Bronchial epithelial cell (primary cell): ENCODE measurements at places on chromosomes 12 and 14. TPM values are rescaled to one million over a fixed set of nuclear protein-coding genes. Genes with fewer than 3 reads are reported as not detected.

- DNase-seq = peak; percentile 47
Observed at GRCh38 chr12:126667339-126667738, 1599.6 kb upstream of the TMEM132C start.

- peak; percentile 42 for DNase-seq
Observed at GRCh38 chr12:91617818-91618217, 435.2 kb upstream of the DCN start.

- no peak for DNase-seq
Observed at GRCh38 chr12:124884587-124885438, 21.1 kb upstream of the SCARB1 start.

DNA sequence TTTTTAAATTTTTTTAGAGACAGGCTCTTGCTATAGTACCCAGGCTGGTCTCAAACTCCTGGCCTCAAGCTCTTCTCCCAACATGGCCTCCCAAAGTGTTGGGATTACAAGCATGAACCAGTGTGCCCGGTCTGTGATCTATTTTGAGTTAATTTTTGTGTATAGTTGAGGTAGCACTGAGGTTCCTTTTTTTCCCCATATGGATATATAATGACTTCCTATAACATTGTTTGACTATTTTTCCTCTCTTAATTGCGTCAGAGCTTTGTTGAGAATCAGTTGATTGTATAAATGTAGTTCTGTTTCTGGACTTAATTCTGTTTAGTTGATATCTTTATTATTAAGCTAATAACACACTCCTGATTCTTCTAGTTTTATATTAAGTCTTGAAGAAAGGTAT, 8.6 kb upstream of the M6PR start:
- no peak for DNase-seq

DNA sequence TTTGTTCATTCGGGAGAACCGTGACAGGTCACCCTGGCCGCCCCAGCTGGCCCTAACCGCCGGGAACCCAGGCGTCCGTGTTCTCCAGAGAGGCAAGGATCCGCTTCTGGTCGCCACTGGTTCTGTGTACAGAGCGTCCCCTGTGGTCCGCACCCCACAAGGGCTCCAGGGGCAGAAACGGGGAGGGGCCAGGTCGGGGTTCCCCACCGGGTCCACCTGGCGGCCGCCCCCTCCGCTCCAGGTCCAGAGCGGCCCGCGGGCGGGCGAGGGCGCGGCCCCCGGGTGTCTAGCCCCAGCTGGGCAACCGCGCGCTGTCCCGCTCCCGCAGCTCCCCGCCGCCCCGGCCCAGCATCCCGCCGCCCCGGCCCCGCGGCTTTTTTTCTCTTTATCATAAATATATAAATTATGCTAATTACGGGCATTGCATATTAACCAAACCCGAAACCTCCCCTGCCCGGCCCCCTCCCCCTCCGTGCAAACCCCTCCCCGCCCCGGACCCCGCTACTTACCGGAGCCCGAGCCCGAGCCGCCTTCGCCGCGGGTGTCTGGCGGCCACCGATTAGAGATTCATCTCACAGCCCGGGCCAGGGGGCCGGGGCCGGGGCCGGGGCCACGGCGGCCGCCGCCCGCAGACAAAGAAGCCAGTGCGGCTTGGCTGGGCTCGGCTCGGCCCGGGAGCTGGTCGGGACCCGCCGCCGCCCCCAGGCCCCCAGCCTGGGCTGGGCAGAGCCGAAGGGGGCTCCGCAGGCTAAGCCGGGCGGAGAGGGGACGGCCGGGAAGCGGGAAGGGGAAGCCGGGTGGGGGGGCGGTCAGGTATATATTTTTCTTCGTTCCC, 512 bp downstream of the POU6F1 start:
- no peak for DNase-seq

GRCh38 chr14:57492859-57493258, 798 bp downstream of the CCDC198 start:
- peak; percentile 54 for DNase-seq

GRCh38 chr12:104216521-104216924, 944 bp downstream of the TXNRD1 start:
- DNase-seq = no peak

GRCh38 chr14:36129181-36129580, 47.3 kb downstream of the PTCSC3 start:
- DNase-seq = peak; percentile 91

DNA sequence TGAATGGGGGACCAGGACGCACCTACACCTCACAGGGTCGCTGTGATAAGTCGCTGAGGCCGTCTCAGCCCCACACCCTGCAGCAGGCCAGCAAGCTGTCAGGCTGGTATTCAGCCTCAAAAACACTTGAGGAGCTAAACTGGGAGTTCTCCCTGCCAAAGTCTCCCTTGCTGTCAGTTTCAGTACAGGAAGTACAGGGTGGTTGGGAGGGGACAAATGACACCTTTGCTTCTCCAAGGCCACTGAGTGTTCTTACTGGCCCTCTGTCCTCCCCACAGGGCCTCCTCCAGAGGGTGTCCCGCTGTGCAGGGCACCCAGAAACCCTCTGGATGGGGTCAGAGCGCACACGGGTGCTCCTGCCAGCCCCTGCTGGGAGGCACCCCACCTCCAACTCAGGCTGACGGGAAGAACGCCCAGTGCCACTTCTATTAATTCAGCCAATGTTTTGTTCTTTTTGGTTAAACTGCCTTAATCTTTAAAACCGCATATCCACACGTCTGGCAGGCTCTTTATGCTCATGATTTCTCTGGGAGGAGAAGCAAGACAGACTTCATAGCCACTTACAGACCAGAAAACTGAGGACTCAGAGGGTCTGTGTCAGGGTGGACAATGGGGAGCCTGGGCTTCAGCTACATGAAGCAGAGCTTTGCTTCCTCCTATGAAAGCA, 75.9 kb downstream of the ITPK1 start:
- no peak for DNase-seq

DNA sequence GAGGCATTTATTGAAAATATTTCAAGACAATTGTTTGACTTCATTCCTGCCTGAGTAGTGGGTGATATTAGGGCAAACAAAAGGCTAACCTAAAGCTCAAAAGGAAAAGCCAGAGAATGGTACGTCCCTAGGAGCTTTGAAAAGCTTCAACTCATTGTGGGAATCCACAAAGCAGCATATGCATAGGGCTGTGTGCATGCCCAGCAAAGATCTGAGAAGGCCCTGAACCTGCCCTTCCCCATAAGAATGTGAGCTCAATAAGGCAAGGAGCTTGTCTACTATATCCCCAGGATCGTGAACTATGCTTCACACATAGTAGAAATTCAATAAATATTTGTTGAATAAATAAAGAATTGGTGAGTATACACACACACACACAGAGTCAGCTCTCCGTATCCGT, 19.1 kb upstream of the RAD52 start:
- no peak for DNase-seq

DNA sequence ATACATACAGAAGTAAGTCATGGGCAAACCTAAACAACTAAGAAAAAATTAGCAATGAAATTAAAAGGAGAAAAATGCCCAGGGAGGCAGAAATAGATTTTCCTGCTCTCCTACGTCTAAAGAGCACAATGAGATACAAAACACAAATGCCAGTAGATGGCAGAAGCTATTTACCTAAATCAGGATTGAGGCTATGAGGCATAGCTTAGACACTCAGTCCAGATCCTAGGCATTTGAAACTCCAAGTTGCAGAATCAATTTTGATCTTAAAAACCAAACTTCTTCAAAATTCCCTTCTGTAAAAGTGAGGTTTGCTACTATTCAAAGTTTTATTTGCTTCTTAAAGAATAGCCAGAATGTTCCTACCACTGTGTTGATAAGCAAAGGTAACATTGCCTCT, 368.6 kb downstream of the DAD1 start:
- peak; percentile 49 for DNase-seq

DNA sequence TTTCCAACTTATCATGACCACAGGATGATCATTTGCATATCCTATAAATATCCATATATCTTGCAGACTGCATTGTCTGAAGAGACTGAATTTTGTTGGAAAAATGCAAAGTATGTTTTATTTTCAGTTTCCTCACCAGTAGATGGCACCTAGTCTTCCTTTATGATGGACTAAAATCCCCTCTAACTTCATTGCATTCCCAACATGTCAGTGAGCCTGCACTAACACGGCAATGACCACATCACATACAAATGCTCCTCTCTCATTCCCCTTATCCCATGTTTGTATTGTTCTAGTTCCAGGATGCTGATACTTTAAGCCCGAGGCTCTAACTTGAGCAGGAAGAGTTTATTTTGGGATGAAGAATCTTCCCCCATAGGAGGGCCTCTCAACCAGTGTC, 24.7 kb upstream of the MYBPC1 start:
- peak; percentile 53 for DNase-seq

DNA sequence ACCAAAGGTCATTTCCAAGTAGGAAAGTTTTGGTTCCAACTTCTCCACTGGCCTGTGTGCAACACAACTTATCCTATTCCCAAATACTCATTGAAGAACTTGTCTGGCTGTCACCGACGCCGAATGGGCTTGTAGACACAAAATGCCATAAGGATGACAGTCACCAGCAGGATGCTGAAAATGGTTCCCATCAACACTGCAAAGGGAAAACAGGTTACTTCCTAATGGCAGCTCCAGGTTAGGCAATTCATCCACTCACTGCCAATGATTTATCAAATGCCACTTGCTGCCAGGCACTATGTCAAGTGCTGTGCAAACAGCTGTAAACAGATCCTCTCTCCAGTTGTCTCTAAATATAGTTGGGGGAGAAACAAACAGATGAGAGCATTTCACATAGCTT, 6.1 kb downstream of the C12orf76 start:
- no peak for DNase-seq

DNA sequence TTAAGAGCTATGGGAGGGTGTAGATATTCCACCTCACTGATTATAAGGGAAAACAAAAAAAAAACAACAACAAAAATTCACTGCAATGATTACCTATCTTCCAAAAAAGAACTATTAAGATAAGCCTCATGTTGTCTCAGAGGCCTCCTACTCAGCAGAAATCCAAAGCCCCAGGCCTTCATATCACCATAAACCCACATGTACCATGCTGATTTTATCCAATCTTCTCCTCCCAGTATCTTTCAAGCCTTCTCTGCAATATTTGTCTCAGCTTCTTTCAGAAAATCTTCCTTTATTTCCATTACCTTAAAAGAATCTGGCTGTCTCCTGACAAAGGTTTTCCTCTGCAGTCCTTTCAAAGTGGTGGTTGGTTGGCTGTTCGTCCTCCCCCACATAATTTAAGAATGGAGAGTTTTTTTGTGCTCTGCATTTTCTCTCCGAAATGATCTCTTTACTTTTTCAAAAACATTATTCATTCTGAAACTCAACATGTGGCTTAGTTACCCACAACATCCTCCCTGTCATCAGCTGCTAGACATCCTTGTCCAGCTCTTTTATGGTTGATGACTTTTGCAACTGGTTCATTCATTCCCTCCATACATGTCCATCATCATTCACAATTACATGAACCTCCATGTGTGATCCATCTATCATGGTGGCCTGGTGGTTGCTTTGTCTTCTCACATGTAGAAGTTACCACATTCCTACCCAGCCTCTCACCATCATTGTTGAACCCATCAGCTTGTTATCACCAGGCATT, 2.9 kb upstream of the EPYC start:
- DNase-seq = no peak

- no peak for DNase-seq
Observed at GRCh38 chr14:76073717-76074116, 78.0 kb upstream of the GPATCH2L start.

DNA sequence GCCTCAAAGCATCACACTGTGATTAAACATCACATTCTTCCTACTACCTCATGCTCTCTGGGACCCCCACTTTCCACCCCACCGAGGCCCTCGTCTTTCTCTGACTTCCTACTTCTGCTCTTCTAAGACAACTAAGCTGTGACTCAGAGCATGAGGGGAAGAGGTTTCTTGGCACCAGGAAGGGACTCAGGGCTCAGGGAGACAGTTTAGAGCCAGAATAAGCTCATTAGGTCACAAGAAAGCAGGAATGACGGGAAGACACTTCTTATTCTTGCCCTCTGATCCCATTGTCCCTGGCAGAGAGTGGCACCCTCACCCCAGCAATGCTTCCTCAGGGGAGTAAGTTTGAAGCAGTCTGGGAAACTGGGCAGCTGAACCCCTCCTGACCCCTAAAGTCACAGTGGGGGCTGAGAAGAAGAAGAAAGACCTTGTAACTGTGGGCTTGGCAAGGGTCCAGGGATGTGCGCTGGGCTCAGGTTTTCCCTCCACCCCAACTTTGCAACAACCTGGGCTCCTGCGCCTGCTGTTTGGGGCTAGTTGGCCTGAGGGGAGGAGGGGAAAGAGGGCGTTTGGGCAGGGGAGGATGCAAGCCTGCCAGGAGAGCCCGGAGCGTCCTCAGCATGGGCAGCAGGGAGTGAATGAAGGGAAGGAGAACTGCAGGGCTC, 64.6 kb upstream of the ACTN1 start:
- peak; percentile 41 for DNase-seq

GRCh38 chr14:92022036-92022435, 17.8 kb downstream of the TRIP11 start:
- DNase-seq = no peak

The CLEC1B gene
- not detected in 2 replicates for total RNA-seq

The APOF gene
- total RNA-seq = not detected in 2 replicates

The RPS6KL1 gene
- total RNA-seq = 1.5 and 6.1 TPM in 2 replicates

The GLS2 gene
- total RNA-seq = 5.2 and 6.1 TPM in 2 replicates

The ZDHHC22 gene
- not detected in 2 replicates for total RNA-seq

The NDRG2 gene
- total RNA-seq = 9.2 and 23.3 TPM in 2 replicates

The JPH4 gene
- not detected in 2 replicates for total RNA-seq
